ENCODE measurements at places on chromosomes 16 and 17. TPM values are rescaled to one million over a fixed set of nuclear protein-coding genes. Genes with fewer than 3 reads are reported as not detected.
A peak's percentile ranks its signal among the peaks of the same experiment; 100 is the strongest.

GRCh38 chr16:83713597-83713996, 94.2 kb upstream of the HSBP1 start:
- H3K4me3 ChIP-seq: no peak overlapping the region
- no peak overlapping the region for H3K27ac ChIP-seq
- DNase-seq: no peak
- no peaks in the 10 kb centered on the region for H3K36me3 ChIP-seq

GRCh38 chr17:17742133-17742621, 60.9 kb downstream of the RAI1 start:
- H3K4me3 ChIP-seq: no peak overlapping the region
- H3K27ac ChIP-seq: no peak overlapping the region
- no peaks in the 10 kb centered on the region for H3K27me3 ChIP-seq
- no peak for DNase-seq
- H3K4me1 ChIP-seq: peaks cover 44% of the 10 kb centered on the region
- H3K36me3 ChIP-seq: no peaks in the 10 kb centered on the region

DNA sequence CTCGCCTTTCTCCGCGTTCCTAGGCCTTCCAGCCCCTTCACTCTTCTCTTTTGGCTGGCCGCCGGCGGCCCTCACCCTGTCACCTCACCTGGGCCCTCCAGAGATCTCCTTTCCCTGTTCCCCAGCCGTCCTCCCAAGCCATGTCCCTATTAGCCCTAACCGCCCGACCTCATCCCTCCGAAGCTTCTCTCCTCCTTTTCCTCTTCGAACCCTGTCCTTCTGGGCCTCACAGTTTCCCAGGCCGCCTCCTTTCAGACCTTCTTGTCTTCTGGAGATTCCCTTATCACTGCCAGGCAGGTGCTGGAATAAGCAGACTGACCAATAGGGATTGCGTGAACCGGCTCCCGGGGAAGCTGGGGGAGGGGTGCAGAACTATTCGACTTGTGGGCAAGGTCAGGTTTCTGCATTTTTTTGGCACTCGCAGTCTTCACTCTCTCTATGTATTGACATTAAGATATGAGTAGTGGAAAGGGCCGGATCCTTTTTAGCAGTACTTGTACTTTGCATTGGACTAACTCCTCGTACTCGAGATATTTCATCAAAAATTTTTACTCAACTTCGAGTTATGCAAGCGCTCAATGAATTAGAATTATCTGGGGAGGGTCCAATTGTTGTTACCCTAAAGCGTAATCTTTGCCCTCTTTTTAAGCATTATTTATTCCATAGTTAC, 690 bp downstream of the RHOT1 start:
- peak; percentile 32 for DNase-seq
- peak overlapping the region; percentile 88 for H3K4me3 ChIP-seq
- peaks cover 12% of the 10 kb centered on the region for H3K4me1 ChIP-seq
- peak overlapping the region; percentile 92 for H3K27ac ChIP-seq
- H3K27me3 ChIP-seq: no peaks in the 10 kb centered on the region
- no peaks in the 10 kb centered on the region for H3K36me3 ChIP-seq

- H3K4me3 ChIP-seq: no peak overlapping the region
- peaks cover 80% of the 10 kb centered on the region for H3K4me1 ChIP-seq
- H3K36me3 ChIP-seq: no peaks in the 10 kb centered on the region
- no peaks in the 10 kb centered on the region for H3K27me3 ChIP-seq
- no peak for DNase-seq
- no peak overlapping the region for H3K27ac ChIP-seq
Measured at GRCh38 chr16:11138769-11139325, 117.2 kb downstream of the SOCS1 start.

DNA sequence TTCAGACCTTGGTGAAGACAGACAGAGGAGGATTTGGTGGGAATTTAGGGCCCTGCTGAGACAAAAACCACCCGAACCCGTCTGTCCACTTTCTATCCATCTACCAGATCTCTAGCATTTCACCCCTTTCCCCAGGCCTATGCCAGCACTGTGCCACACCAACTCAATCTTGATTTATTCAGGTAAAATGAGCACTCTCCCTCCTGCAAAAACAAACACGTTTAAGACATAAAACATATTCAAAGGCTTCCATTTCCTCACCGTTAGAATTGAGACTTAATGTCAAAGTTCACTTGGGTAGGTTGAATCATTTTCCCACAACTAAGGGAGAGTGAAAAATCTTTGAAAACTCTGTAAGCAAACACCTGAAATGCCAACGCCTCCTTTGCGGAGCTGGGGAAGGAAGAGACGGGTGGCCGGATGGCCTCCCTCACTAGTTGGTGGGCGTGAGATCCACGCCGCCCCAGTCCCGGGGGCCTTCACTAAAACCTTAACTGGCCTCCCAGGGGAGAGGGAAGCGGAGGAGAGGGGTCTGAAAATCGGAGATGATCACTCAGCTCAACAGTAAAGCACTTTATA, 862 bp downstream of the DCAKD start:
- DNase-seq: no peak
- H3K4me1 ChIP-seq: peaks cover 32% of the 10 kb centered on the region
- H3K4me3 ChIP-seq: peak overlapping the region; percentile 82
- no peaks in the 10 kb centered on the region for H3K36me3 ChIP-seq
- H3K27me3 ChIP-seq: no peaks in the 10 kb centered on the region
- H3K27ac ChIP-seq: peak overlapping the region; percentile 73

GRCh38 chr17:81458628-81459027, 54.0 kb downstream of the ACTG1 start:
- no peak overlapping the region for H3K27ac ChIP-seq
- H3K4me1 ChIP-seq: no peaks in the 10 kb centered on the region
- H3K4me3 ChIP-seq: no peak overlapping the region
- no peak for DNase-seq
- H3K27me3 ChIP-seq: no peaks in the 10 kb centered on the region

- H3K27me3 ChIP-seq: no peaks in the 10 kb centered on the region
- no peak for DNase-seq
- H3K4me3 ChIP-seq: no peak overlapping the region
Measured at GRCh38 chr17:27256225-27257030, 37.5 kb upstream of the WSB1 start.

GRCh38 chr16:22924492-22924891, 110.5 kb downstream of the HS3ST2 start:
- DNase-seq: no peak
- H3K27ac ChIP-seq: no peak overlapping the region
- no peaks in the 10 kb centered on the region for H3K4me1 ChIP-seq
- H3K27me3 ChIP-seq: peaks cover 86% of the 10 kb centered on the region
- H3K36me3 ChIP-seq: no peaks in the 10 kb centered on the region

DNA sequence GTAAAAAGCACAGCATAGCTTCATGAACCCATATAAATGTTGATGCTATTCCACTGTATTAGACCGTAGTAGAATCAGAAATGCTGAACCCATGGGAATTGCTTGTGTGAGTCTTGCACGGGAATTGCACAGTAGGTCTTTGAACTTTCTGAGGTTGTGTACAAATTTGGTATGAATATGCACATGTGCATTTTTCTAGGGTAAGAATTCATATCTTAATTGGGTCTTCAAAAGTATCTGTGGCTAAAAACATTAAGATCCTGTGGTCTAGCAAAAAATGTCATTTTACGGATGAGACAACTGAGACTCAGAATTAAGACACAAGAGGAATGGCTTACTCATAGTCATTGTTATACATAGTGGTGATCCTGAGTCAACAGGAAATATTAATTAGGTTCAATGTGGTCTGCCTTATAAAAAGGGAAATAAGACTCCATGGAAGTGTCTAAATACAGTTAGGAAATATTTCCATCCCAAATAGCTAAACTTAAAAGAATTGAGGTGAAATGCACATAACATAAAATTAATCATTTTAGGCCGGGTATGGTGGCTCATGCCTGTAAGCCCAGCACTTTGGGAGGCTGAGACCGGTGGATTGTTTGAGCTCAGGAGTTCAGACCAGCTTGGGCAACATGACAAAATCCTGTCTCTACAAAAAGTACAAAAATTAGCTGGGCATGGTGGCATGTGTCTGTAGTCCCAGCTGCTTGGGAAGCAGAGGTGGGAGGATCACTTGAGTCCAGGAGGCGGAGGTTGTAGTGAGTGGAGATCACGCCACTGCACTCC, 22.8 kb downstream of the TAOK1 start:
- no peak for DNase-seq
- H3K27me3 ChIP-seq: no peaks in the 10 kb centered on the region
- H3K27ac ChIP-seq: no peak overlapping the region
- H3K36me3 ChIP-seq: no peaks in the 10 kb centered on the region
- H3K4me3 ChIP-seq: no peak overlapping the region
- no peaks in the 10 kb centered on the region for H3K4me1 ChIP-seq

- H3K27me3 ChIP-seq: no peaks in the 10 kb centered on the region
- H3K36me3 ChIP-seq: no peaks in the 10 kb centered on the region
- no peaks in the 10 kb centered on the region for H3K4me1 ChIP-seq
- DNase-seq: no peak
Measured at GRCh38 chr16:57508035-57508425, 21.7 kb upstream of the DOK4 start.

GRCh38 chr17:79745641-79746105, 14.9 kb downstream of the ENPP7 start:
- 0 out of 2 replicates have a peak, but pooled peaks cover 1% of the 10 kb centered on the region for H3K27me3 ChIP-seq
- no peak overlapping the region for H3K27ac ChIP-seq
- peak; percentile 18 for DNase-seq
- no peak overlapping the region for H3K4me3 ChIP-seq

DNA sequence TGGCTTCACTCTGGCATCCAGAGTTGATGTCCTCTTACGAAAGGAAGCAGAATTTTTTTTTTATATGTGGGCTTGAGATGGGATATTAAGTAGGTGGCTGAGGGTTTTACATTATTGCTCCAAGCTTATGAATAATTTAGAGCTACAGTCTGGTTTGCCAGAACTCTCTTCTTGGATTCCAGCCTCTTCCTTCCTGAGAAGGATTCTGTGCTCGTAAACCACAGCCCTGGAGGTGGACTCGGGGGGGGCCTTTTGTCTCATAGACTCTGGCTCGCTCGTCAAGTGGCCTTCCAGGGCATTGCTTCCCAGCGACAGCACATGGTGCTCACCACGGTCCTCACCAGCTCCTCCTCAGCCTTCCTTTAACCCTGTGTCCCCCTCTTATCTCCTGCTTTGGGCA, 43.2 kb downstream of the TMEM11 start:
- no peak overlapping the region for H3K4me3 ChIP-seq
- no peaks in the 10 kb centered on the region for H3K36me3 ChIP-seq
- H3K27ac ChIP-seq: no peak overlapping the region
- no peaks in the 10 kb centered on the region for H3K27me3 ChIP-seq

DNA sequence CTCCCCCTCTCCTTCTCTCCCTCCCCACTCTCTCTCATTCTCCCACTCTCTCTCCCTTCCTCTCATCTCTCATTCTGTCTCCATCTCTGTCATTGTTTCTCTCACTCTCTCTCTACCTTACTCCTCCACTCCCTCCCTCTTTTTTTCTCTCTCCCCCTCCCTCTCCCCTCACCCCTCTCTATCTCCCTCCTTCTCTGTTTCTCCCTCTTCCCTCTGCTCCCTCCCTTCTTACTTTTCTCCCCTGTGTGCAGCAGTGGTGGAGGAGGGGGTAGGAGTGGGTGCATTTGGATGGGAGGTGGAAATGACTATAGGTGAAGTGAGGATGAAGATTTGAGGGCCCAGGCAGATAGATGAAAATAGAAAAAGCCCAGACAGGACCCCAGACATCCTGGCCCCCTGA, 70.9 kb downstream of the HLF start:
- H3K27me3 ChIP-seq: peaks cover 14% of the 10 kb centered on the region
- no peak overlapping the region for H3K4me3 ChIP-seq
- no peak for DNase-seq
- H3K4me1 ChIP-seq: no peaks in the 10 kb centered on the region
- H3K27ac ChIP-seq: no peak overlapping the region

DNA sequence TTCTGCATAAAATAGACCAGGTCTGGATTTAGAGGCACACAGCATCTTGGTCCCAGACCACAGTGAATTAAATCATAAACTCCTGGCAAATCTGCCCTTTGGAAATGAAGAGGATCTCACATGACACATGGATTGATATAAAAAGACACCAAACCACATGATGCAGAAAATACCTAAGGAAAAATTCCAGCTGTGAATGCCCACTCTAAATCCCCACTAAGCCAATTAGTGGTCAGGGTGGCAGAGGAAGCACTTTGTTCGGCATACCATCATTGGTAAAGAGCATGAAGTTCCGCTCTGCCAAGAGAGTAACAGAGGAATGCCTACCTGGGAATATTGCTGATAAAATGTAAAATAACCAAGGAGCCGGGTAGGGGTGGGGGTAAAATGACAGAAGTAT, 32.4 kb upstream of the NOL11 start:
- H3K4me3 ChIP-seq: no peak overlapping the region
- DNase-seq: no peak
- no peaks in the 10 kb centered on the region for H3K27me3 ChIP-seq

DNA sequence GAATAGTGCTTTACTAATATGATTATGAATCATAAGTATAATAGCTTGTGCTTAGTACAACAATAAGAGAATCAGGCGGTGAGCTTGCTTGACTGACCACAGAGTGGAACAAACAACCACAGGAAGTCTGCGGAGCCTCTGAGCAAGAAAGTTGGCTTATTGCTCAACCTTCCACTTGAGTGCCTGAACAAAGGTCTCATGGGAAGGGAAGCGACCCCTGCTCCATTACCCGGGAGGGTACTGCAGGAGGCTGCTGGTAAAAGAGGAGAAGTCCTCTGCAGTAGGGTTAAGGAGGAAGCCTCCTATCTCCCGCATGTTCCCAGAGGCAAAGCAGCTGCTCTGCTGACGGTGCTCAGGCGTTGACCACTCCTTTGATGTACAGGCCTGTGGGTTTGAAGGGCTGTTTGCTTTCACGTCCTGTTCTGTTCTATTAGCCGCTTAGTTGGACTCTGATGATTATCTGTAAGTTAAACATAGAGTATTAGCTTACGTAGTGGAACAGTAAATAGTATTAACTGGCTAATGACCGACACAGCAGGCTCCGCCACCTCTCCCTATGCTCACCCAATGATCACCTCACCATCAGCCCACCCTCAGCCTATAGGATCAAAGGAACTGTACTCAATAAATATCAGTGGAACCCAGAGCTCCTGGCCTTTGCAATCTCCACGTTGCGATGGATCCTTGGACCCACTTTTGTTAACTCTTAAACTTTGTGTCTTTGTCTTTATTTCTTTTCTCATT, 17.5 kb downstream of the ALOX15B start:
- no peak overlapping the region for H3K4me3 ChIP-seq
- H3K4me1 ChIP-seq: peaks cover 20% of the 10 kb centered on the region
- no peak for DNase-seq

DNA sequence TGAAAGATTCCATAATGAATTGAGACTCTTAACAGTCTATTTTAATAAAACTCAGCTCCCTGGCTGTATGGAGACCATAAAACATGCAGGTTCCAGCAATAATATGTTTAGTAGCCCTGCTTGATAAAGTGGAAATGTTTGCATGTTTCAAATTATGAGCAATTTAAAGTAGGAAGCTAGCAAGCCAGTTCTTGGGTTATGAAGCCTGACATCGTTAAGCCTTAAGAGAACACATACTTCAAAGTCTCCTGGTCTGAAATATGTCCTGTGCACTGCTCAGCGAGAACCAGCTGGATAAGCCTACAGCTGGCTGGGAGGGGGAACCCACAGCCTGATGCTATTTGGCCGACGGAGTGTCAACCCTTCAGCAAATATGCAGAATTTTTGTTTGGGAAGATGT, 140.3 kb downstream of the SALL1 start:
- peaks cover 10% of the 10 kb centered on the region for H3K27me3 ChIP-seq
- no peaks in the 10 kb centered on the region for H3K4me1 ChIP-seq
- no peak for DNase-seq
- H3K36me3 ChIP-seq: no peaks in the 10 kb centered on the region

The QPRT gene
- 0.52 TPM for total RNA-seq

The TOX3 gene
- not detected for total RNA-seq

The PRM2 gene
- not detected for total RNA-seq

The TPSD1 gene
- total RNA-seq: not detected

The SPPL2C gene
- total RNA-seq: not detected

The KRT14 gene
- not detected for total RNA-seq

Data from HCT116 (cell line).